Heart right ventricle (tissue), 16 donors: ENCODE measurements at places on chromosomes 6 and 20. TPM values are rescaled to one million over a fixed set of nuclear protein-coding genes. Genes with fewer than 3 reads are reported as not detected.
A peak's percentile ranks its signal among the peaks of the same experiment; 100 is the strongest.

DNA sequence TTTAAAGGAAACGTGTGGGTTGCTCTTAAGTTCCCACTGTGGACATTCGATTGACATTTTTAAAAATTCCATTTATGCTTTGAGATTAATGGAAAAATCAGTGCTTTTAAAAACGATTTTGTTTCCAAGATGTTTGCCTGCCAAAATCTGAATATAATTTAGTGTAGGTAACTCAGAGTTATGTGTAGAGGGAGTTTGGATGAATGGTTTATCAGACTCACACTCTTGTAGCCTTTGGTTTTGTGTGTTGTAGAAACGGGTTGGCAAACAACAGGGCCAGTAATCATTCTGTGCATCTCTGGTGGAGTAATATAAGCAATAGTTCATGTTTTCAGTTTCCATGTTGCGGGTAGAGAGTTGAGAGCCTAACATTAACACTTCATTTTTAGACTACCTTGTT is 140.6 kb downstream of the RPS12 start:
- no peaks in the 10 kb centered on the region for H3K27me3 ChIP-seq
- no peak overlapping the region for H3K27ac ChIP-seq
- no peaks in the 10 kb centered on the region for H3K4me1 ChIP-seq
- H3K4me3 ChIP-seq, result no peak overlapping the region
- DNase-seq, result no peak
- H3K36me3 ChIP-seq, result no peaks in the 10 kb centered on the region

GRCh38 chr6:39669973-39670342 is 55.2 kb downstream of the KIF6 start:
- no peaks in the 10 kb centered on the region for H3K36me3 ChIP-seq
- no peak overlapping the region for H3K4me3 ChIP-seq
- no peaks in the 10 kb centered on the region for H3K4me1 ChIP-seq
- no peak overlapping the region for H3K27ac ChIP-seq
- DNase-seq, result no peak
- H3K27me3 ChIP-seq, result no peaks in the 10 kb centered on the region

GRCh38 chr6:151765444-151765886 is 42.0 kb upstream of the ESR1 start:
- H3K4me1 ChIP-seq, result peaks cover 5% of the 10 kb centered on the region
- no peak overlapping the region for H3K27ac ChIP-seq
- H3K36me3 ChIP-seq, result no peaks in the 10 kb centered on the region
- no peak overlapping the region for H3K4me3 ChIP-seq
- H3K27me3 ChIP-seq, result no peaks in the 10 kb centered on the region

GRCh38 chr6:9646342-9647070 is 768.4 kb downstream of the TFAP2A start:
- no peak overlapping the region for H3K27ac ChIP-seq
- H3K36me3 ChIP-seq, result no peaks in the 10 kb centered on the region
- no peaks in the 10 kb centered on the region for H3K27me3 ChIP-seq
- no peak overlapping the region for H3K4me3 ChIP-seq

DNA sequence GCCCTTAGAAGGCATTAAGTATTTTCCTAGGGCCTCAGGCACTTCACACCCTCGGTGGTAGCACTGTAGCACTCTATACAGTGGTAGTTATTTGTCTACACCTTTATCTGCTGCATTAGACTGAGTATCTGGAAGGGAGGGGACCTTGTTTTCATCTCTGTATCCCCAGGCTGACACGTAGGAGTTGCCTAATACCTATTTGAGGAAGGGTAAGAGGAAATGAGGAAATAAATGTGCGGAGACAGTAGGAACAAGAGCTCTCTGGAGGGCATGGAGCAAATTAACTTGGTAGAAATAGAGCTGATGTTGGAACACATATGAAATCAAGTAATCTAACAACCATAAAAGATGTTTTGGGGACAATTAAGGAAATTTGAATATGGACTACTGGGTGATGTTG is 3.9 kb downstream of the CNPY3 start:
- no peak for DNase-seq
- H3K4me3 ChIP-seq, result no peak overlapping the region
- H3K4me1 ChIP-seq, result peaks cover 16% of the 10 kb centered on the region
- H3K36me3 ChIP-seq, result no peaks in the 10 kb centered on the region

- H3K27ac ChIP-seq, result no peak overlapping the region
- no peaks in the 10 kb centered on the region for H3K36me3 ChIP-seq
- no peak for DNase-seq
- H3K4me1 ChIP-seq, result no peaks in the 10 kb centered on the region
These were observed 140.4 kb upstream of the SUPT3H start for GRCh38 chr6:45518013-45518720.

DNA sequence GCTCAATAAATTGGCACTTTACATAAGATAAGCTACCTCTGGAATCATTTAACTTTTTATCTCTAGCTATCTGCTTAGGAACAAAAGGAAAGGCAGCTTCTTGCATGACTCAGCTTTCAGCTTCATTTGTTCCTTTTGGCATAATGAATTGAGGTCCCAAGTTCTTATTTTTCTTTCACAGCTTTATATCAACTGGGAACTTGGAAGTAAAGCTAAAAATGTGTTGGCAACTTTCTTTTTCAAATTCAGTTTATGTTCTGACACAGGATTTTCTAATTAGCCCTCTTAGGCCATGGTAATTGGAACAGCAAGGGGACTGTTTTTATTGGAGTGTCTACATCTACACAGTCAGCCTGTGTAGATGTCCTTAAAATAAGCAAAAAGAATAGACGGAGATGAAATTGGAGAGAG is 55.2 kb upstream of the MRAP2 start:
- no peak overlapping the region for H3K4me3 ChIP-seq
- no peak for DNase-seq
- no peaks in the 10 kb centered on the region for H3K4me1 ChIP-seq
- no peak overlapping the region for H3K27ac ChIP-seq
- no peaks in the 10 kb centered on the region for H3K36me3 ChIP-seq

GRCh38 chr6:131646249-131646670 is 9.2 kb downstream of the ENPP3 start:
- no peaks in the 10 kb centered on the region for H3K4me1 ChIP-seq
- no peaks in the 10 kb centered on the region for H3K27me3 ChIP-seq
- DNase-seq, result no peak
- H3K36me3 ChIP-seq, result no peaks in the 10 kb centered on the region
- no peak overlapping the region for H3K4me3 ChIP-seq

GRCh38 chr20:3800256-3800877 is 4.3 kb downstream of the CDC25B start:
- no peaks in the 10 kb centered on the region for H3K36me3 ChIP-seq
- H3K4me1 ChIP-seq, result peaks cover 25% of the 10 kb centered on the region
- peak overlapping the region; percentile 97 for H3K27ac ChIP-seq
- DNase-seq, result no peak

DNA sequence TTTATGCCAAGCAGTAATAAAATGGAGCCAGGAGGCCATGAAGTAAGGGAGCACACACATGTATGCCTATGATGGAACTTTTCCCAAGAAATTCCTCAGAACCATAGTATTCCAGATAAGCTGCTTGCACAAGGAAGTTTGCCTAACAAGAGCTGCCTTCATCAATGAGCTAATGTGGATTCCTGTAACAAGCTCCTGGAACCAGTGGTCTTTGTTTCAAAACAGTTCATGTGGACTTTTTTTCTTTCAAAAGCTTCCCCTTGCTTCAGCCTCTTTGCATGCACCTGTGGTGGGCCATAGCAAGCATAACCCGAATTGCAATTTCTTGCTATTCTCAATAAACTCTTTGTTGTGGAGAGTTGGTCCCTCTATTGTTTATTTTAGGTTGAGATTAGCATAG is 359.6 kb downstream of the UTRN start:
- DNase-seq, result no peak
- H3K4me1 ChIP-seq, result peaks cover 5% of the 10 kb centered on the region
- H3K27me3 ChIP-seq, result no peaks in the 10 kb centered on the region

DNA sequence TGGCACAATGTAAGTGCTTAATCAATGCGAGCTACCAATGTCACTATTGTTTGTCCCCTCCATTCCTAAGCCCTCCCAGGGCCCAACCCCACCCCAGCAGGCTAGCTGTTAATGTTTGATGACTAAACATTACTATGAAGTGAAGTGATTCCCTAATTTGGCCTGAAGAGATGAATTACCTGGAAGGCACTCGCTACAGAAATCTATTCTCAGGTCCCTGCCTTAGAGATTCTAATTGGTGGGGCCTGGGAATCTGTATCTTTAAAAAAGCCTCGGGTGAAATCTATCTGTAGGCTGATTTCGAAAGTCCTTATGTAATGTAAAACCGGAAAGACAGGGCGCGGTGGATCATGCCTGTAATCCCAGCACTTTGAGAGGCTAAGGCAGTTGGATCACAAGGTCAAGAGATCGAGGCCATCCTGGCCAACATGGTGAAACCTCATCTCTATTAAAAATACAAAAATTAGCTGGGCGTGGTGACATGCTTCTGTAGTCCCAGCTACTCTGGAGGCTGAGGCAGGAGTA is 16.9 kb upstream of the SNAI1 start:
- peaks cover 16% of the 10 kb centered on the region for H3K4me1 ChIP-seq
- no peaks in the 10 kb centered on the region for H3K27me3 ChIP-seq
- DNase-seq, result no peak
- no peaks in the 10 kb centered on the region for H3K36me3 ChIP-seq

DNA sequence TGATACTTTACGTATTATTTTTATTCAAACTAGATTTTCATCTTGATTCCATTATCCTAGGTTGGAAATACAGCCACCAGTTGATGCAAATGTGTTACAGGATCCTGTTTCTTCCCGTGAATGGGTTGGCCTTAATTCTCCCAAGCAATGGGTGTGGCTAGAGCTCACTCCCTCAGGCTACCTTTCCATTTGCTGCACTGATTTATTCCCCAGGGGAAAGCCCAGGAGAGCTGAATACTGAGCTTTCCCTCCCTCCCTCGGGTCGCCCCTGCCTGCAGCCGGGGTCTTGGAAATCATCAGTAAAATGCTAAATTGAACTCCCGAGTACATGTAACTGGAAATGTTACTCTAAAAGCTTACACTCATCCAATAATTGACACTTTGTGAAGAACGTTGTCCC is 9.9 kb downstream of the SMOC2 start:
- peaks cover 6% of the 10 kb centered on the region for H3K4me1 ChIP-seq
- no peaks in the 10 kb centered on the region for H3K36me3 ChIP-seq
- DNase-seq, result no peak
- H3K27ac ChIP-seq, result no peak overlapping the region

DNA sequence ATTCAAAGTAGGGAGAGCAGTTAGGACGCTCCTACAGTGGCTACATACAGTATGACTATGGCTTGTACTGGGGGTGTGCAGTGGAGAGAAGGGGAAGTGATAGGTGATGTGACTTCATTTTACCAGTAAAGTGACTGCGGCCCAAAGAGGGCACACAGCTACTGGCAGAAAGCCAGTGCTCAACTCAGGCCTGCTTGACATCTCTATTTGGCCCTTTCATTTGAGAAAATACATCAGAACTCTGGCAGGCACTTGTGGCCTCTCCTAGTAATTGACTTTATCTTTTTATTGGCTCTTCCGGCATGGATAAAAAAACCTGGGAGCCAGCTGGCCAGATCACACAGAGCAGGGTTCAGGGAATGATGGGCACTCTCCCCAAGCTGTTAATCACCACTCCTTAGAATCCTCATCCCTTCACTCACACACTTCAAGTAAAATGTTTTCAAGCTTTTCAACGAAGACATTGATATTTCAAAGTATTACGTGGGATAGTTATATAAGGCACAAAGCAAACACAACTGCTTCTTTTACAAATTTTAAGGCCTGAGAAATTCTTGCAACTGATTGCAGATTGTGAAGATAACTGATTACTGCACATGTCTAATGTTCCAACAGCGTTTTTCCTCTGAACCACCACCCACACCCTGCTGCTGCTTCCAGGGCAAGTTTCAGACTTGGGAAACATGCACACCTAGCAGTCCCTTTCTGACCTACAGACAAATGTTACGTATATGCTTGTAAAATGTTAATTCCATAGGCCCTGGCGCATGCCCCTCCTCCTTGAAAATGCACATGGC is 73.5 kb downstream of the TNFRSF21 start:
- peak; percentile 25 for DNase-seq
- peaks cover 17% of the 10 kb centered on the region for H3K36me3 ChIP-seq
- H3K27me3 ChIP-seq, result no peaks in the 10 kb centered on the region
- H3K27ac ChIP-seq, result no peak overlapping the region

- H3K4me1 ChIP-seq, result no peaks in the 10 kb centered on the region
- no peaks in the 10 kb centered on the region for H3K36me3 ChIP-seq
- no peak overlapping the region for H3K4me3 ChIP-seq
- H3K27ac ChIP-seq, result no peak overlapping the region
- H3K27me3 ChIP-seq, result no peaks in the 10 kb centered on the region
These were observed 83.4 kb downstream of the RSPH3 start for GRCh38 chr6:158916617-158917016.

DNA sequence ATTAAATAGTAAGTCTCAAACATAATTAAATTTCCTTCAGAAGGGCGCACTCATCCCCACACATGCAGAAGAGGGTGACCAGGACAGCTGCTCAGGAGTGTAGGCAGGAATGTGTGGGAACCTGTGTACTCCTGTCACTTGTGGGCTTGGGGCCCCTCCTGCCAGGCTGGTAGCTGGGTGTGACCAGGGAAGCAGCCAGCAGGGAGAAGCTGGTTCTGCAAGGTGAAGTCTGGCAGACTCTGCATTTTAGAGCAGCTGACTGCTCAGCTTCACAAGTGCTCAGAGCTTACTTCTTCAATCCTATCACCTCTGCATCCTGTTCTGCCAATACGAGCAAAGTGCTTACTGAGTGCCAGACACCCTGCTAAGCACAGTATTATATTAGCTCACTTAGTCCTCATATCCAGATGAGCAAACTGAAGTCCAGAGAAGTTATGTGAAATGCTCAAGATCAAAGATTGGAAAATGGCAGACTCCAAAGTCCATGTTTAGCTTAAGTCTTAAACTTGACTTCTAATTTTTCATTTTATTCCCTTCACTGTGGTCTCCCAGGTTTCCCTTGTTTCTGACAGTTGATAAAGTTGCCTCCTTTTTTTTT is 27.9 kb downstream of the ELMO2 start:
- peaks cover 4% of the 10 kb centered on the region for H3K36me3 ChIP-seq
- H3K27me3 ChIP-seq, result no peaks in the 10 kb centered on the region
- H3K4me1 ChIP-seq, result no peaks in the 10 kb centered on the region
- no peak overlapping the region for H3K27ac ChIP-seq
- no peak for DNase-seq
- no peak overlapping the region for H3K4me3 ChIP-seq

- no peak overlapping the region for H3K27ac ChIP-seq
- no peaks in the 10 kb centered on the region for H3K36me3 ChIP-seq
- no peak for DNase-seq
- H3K4me1 ChIP-seq, result peaks cover 7% of the 10 kb centered on the region
- no peaks in the 10 kb centered on the region for H3K27me3 ChIP-seq
These were observed 117.2 kb downstream of the SYCP2 start for GRCh38 chr20:59816146-59816738.

GRCh38 chr6:45983062-45983461 is 32.6 kb downstream of the CLIC5 start:
- H3K4me1 ChIP-seq, result peaks cover 52% of the 10 kb centered on the region
- H3K4me3 ChIP-seq, result no peak overlapping the region
- peaks cover 6% of the 10 kb centered on the region for H3K36me3 ChIP-seq
- H3K27me3 ChIP-seq, result no peaks in the 10 kb centered on the region
- no peak for DNase-seq
- peak overlapping the region; percentile 49 for H3K27ac ChIP-seq

Gene PSORS1C2
- not detected for total RNA-seq

Gene SIRPD
- not detected for total RNA-seq

Gene ATP9A
- total RNA-seq, result 26.7 TPM

Gene CDSN
- total RNA-seq, result 0.11 TPM

Gene LSM2
- 22.9 TPM for total RNA-seq

Gene PTK6
- not detected for total RNA-seq

Gene RNF144B
- total RNA-seq, result 10.0 TPM

Gene PNPLA1
- not detected for total RNA-seq

Gene COL12A1
- 10.5 TPM for total RNA-seq
